ENCODE measurements at places on chromosomes 4 and X.

- no peak for DNase-seq
Observed at GRCh38 chr4:1502501-1502886, 96.3 kb upstream of the NKX1-1 start.

GRCh38 chrX:53330331-53330730, 48.9 kb upstream of the IQSEC2 start:
- DNase-seq, result no peak

DNA sequence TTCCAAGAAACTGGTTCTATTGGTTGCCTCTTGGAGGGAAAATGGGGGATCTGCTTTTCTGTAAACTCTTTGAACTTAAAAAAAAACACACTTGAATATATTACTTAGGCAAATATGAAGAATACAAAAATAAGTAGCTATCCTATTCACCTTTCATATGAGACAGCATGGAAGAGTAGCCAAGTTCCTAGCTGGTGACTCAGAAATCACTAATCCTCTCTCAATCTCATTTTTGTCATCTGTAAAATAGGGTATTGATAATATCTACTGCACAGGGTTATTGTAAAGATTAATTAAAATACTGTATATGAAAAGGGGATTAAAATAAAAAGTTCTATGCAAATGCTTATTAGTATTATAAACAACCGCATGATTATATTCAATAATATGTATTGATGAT, 12.7 kb downstream of the MGARP start:
- no peak for DNase-seq

DNA sequence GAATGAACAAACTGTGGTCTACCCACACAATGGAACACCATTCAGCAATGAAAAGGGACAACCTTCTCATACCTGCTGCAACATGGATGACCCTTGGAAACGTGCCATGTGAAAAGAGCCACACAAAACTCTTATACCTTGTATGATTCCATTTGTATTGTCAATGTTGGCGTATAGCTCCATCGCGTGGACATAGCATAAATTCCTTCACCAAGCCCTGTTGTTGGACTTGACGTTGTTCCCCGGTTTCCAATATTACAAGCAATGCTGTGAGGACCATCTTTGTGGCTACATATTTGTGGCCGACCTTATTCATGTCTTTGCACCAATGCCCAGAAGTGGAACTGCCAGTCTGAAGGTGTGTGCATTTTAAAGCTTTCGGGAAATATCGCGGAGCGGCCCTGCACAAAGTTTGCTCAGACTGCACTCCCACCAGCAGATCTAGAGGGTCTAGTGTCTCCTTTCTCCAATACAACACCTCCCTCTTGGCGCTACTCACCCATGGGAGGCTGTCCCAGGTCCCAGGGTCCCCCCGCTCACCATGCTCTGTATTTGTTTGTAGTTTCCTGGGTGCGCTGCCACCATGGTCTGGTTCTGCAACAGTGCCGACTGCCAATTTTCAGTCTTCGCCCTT, at the start of gene CLDN34:
Gene CLDN34 (plus strand): TSS at position 584 of the 634 bp plus-strand sequence. CDS start 0 bp downstream, at position 584.
- no peak for DNase-seq

- DNase-seq, result no peak
Observed at GRCh38 chr4:140829825-140830224, 73.6 kb upstream of the TBC1D9 start.

DNA sequence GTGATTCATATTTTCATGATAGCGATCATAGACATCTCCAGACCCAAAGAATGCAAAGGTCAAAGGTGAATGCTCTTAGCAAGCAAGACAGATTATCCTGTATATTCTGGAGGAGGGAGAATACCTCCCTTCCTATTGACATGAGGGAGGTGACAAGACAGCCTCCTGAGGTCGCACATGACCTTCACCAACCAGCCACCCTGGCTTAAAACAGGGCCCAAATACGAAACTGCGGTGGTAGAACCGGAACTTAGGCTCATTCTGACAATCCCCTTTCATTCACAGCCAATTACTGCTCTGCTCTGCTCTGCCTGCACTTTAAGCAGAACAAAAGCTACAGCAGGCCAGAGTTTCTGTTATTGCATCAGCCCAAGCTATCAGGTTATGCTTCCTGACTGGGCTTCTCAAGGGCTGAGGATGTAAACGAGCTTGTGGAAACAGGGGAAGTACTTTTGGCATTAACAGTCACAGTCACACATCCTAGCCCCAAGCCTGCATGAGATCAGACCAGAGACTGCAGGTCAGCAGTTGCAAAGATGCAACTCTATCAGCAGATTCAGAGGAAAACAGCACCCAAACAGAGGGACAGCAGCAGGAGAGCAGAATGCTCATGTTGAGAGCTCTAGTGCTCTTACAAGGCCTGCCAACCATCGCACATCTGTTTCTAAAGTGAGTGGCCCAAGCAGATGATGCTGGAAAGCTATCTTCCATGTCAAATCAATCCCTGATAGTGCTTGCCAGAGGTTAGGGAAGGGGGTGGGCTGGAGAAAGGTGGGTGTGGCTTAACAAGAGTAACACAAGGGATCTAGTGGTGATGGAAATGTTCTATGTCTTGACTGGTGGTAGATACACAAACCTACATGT, 51.3 kb upstream of the MAP3K15 start:
- no peak for DNase-seq

Measured in urothelium cell line (cell line).